T-helper 2 cell treated with Interferon-gamma antibody and Interleukin-4, amounts not matched to agents 5 μg/mL and 100 μg/mL, for 36 hours (primary cell): ENCODE measurements at places on chromosomes 13 and 19.

DNA sequence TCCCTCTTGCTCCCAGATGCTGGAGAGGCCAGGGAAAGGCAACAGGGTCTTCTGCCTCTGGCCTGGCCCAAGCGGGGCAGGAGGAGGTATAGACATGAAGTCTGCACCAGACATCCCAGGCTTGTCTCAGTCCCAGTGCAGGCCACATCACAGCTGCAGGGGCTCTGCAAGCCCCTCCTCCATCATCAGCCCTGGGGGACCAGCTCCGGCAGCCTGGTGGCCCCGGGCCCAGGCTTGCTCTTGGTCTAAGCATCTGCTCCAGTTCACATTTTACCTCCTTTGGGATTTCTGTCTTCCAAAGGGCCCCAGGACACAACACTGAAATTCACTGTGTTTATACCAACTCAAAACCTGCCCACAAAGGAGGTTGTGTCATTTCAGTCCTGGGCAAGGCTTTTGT lies 359.4 kb downstream of the ZNF536 start:
- no peak for DNase-seq

DNA sequence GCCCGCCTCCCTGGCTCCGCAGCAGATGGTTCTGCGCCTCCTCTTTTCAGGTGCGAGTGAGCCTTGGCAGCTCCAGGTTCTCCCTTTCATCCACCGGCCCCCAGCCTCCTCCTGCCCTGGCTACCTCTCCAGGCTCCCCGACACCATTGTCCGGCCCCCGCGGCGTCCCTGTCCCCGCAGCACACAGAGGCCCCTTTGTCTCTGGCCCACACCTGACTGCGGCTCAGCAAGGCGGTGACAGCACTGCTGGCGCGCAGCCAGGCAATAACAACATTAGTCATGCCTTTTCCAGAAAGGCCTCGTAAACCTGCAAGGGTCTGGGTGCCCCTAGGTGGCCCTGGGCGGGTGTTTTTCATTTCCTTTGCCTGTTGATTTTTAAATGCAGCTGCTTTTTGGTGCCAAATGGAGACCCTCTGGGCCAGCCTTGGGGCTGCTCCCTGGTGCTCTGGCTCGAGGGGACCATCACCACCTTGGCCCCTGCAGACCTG lies 73.2 kb upstream of the MEDAG start:
- DNase-seq: no peak

- no peak for DNase-seq
Observed at GRCh38 chr13:113546571-113547237, 37.8 kb upstream of the TFDP1 start.

DNA sequence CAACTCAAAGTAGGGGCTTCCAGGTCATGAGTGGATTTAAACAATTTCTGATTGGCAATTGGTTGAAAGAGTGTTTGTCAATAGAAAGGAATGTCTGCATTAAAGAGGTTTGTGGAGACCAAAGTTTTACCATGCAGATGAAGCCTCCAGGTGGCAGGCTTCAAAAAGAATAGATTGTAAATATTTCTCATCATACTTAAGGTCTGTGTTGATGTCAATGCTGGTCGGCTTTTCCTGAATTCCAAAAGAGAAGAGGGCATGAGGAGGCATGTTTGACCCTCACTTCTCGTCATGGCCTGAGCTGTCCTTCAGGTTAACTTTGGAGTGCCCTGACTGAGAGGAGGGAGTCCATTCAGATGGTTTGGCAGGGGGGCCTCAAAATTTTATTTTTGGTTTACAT lies 125.4 kb upstream of the RFC3 start:
- DNase-seq: no peak

DNA sequence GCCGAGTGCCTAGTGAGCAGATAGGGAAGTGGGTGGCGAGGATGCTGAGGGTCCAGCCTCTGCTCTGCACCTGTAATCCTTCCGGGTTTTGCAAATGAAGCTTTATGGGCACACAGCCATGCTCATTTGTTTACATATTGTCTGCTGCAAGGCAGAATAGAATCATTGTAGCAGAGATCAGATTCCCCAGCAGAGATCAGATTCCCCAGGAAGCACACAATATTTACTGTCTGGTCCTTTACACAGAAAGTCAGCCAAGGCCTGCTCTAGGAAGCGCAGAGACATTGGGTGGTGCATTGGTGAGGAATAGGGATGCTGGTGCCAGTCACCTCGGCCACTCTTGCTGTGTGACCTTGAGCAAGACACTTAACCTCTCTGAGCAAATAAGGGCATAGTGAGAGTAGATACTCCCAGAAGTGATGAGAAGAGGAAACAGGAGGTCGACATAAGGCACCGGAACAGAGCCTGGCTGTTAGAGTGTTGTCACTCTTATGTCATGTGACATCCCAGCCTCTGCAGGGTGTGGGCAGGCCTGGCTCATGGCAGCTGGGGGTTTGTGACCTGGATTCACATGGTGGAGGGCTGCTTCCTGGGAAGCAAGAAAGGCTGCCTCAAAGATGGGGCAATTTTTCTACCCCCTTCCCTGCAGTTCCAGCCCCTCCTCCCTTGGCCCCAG lies 25.6 kb downstream of the CARM1 start:
- DNase-seq: no peak

DNA sequence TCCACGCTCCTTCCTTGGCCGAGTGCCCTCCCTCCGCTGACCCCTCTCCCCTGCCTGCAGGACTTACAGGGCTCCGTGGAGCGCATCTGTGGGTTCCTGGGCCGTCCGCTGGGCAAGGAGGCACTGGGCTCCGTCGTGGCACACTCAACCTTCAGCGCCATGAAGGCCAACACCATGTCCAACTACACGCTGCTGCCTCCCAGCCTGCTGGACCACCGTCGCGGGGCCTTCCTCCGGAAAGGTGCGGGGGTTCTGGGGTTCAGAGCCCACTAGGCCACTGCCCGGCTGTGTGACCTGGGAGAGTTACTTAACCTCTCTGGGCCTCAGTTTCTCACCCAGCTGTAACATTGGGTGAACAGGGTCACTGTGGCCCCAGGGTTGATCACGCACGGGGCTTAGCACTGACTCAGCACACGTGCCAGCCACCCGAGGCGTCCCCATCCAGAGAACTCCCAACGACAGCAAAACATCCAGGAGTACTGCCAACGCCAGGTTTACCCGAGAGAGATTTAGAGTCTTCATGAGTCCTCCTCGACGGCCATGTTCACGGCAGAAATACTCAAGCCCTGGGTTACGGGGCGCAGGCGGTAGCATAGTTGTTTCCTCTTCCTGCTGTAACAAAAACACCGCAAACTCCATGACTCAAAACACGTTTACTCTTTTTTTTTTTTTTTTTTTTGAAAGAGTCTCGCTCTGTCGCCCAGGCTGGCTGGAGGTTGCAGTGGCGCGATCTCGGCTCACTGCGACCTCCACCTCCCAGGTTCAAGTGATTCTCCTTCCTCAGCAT lies 9.7 kb upstream of the SPACA4 start:
- DNase-seq: peak; percentile 36

DNA sequence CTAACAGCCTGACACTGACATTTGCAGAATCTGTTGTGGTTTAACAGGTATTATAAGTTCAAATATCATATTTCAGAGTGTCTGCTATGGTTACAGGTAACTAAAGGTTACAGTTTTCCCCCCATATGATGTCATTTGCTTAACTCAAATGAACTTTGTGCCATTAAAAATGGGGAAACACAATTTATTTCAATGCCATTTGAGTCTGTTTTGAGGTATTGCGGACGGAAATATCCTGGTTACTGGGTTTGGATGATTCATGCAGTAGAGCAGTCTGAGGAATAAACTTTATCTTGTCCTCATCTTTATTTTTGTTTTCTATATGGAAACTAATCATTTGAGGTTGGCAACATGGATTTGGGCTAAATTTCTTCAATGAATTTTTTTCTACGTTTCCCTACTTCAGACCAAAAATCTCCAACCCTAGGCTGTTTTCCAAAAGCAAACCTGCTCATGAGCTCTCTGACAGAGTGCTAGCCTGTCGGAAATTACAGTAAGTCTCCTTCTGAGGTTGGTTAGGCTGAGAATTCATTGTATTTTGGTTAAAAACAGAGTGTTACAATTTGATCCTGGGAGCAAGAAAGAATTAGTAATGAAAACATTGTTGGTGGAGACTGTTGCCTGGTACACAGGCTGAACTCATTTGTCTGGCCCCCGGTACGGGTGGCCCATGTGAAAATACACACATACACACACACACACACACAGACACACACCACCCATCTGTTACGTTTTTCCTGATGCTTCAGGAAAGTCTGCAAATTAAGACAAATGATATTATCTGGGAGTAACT lies 66.1 kb downstream of the AKAP11 start:
- no peak for DNase-seq
